Endodermal cell (in vitro differentiated cells): ENCODE measurements at places on chromosomes 13 and 19. TPM values are rescaled to one million over a fixed set of nuclear protein-coding genes. Genes with fewer than 3 reads are reported as not detected.

GRCh38 chr13:48585456-48585840 is 52.6 kb upstream of the RCBTB2 start:
- no peaks in the 10 kb centered on the region for H3K27me3 ChIP-seq
- no peak overlapping the region for H3K4me3 ChIP-seq
- H3K36me3 ChIP-seq = no peaks in the 10 kb centered on the region
- no peaks in the 10 kb centered on the region for H3K4me1 ChIP-seq
- DNase-seq = no peak

GRCh38 chr13:51861723-51862300 is at the start of gene CCDC70:
CCDC70 (plus strand) TSS chr13:51861969; CDS start chr13:51865412, 3,443 bp downstream.
- no peaks in the 10 kb centered on the region for H3K36me3 ChIP-seq
- no peak within 1 kb of the TSS for H3K4me3 ChIP-seq
- H3K4me1 ChIP-seq = no peaks in the 10 kb centered on the region
- H3K27ac ChIP-seq = no peak within 1 kb of the TSS
- H3K27me3 ChIP-seq = peaks cover 5% of the 10 kb centered on the region

DNA sequence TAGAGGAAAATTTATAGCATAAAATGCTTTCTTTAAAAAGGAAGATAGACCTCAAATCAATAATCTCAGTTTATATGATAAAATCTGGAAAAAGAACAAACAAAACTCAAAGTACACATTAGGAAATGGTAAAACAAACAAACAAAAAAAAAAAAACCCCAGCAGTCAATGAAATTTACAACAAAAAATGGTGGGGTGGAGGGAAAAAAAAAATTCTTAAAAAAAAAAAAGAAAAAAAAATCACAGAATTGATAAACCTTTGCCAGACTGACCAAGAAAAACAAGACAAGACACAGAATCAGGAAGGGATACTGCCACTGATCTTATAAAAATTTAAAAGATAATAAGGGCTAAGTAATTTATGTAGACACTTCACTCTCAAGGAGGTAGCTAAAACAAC is 11.2 kb downstream of the TUBGCP3 start:
- no peaks in the 10 kb centered on the region for H3K36me3 ChIP-seq
- DNase-seq = no peak
- H3K27me3 ChIP-seq = no peaks in the 10 kb centered on the region
- H3K4me1 ChIP-seq = no peaks in the 10 kb centered on the region
- no peak overlapping the region for H3K27ac ChIP-seq

- no peak overlapping the region for H3K27ac ChIP-seq
- peak overlapping the region; percentile 98 for H3K4me3 ChIP-seq
- H3K36me3 ChIP-seq = peaks cover 67% of the 10 kb centered on the region
- DNase-seq = no peak
- H3K27me3 ChIP-seq = no peaks in the 10 kb centered on the region
- H3K4me1 ChIP-seq = no peaks in the 10 kb centered on the region
These were observed 471 bp upstream of the ERVK3-1 start for GRCh38 chr19:58304748-58305064.

DNA sequence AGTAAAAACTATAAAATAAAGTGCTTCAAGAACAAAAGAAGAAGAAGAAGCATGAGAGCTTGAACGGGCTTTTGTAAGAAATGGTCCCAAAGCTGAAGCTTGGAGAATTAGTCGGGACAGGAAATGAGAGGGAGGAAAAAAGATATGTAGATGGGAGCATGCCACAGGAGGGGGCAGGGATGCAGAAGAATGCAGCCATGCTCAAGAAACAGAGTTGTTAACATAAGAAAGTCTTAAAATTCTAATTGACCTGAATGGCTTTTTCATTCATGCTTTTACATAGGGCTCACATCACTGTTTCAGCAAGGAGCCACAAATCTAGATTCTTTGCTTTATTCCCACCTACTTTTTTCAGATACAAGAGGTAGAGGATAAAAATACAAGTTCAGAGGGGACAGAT is 27.7 kb upstream of the NBEA start:
- no peaks in the 10 kb centered on the region for H3K4me1 ChIP-seq
- H3K4me3 ChIP-seq = no peak overlapping the region
- peak; percentile 76 for DNase-seq
- no peak overlapping the region for H3K27ac ChIP-seq

- no peaks in the 10 kb centered on the region for H3K27me3 ChIP-seq
- DNase-seq = no peak
- H3K4me3 ChIP-seq = peak overlapping the region; percentile 96
- H3K27ac ChIP-seq = peak overlapping the region; percentile 87
These were observed 615 bp upstream of the PSMC4 start for GRCh38 chr19:39970425-39970674.

Gene PRTN3
- total RNA-seq = not detected in 2 replicates

- H3K27me3 ChIP-seq = no peaks in the 10 kb centered on the region
- no peaks in the 10 kb centered on the region for H3K36me3 ChIP-seq
- DNase-seq = no peak
- H3K4me1 ChIP-seq = no peaks in the 10 kb centered on the region
- no peak overlapping the region for H3K27ac ChIP-seq
- no peak overlapping the region for H3K4me3 ChIP-seq
These were observed 2506.4 kb downstream of the PCDH9 start for GRCh38 chr13:64723724-64724123.

DNA sequence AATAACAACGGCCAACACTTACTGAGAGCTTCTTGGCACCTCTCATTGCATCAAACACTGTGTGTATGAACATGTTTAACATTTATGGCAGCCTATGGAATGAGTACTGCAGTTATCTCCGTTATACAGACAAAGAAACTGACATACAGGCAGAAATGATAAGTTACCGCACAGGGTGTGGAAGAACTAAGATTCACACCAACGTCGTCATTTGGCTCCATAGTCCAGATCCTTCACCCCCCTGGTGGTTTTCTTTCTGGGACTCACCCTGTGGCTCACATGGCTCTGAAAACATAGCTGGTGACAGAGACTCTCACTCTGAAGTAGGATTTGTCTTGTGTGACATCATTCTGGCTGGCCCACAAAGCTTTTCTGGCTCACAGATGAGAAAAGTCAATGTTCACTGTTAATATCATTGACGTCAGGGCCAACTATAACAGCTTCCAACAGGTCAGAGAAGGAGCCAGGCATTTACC is 230.1 kb downstream of the DLEU7 start:
- H3K27me3 ChIP-seq = peaks cover 79% of the 10 kb centered on the region
- H3K36me3 ChIP-seq = no peaks in the 10 kb centered on the region
- H3K4me1 ChIP-seq = no peaks in the 10 kb centered on the region
- H3K27ac ChIP-seq = no peak overlapping the region
- no peak overlapping the region for H3K4me3 ChIP-seq

GRCh38 chr19:28640506-28640905 is 572.4 kb downstream of the UQCRFS1 start:
- no peak overlapping the region for H3K4me3 ChIP-seq
- H3K27me3 ChIP-seq = no peaks in the 10 kb centered on the region
- no peaks in the 10 kb centered on the region for H3K36me3 ChIP-seq
- H3K27ac ChIP-seq = no peak overlapping the region
- DNase-seq = no peak
